ENCODE measurements at places on chromosomes 1 and 21.
A peak's percentile ranks its signal among the peaks of the same experiment; 100 is the strongest.

DNA sequence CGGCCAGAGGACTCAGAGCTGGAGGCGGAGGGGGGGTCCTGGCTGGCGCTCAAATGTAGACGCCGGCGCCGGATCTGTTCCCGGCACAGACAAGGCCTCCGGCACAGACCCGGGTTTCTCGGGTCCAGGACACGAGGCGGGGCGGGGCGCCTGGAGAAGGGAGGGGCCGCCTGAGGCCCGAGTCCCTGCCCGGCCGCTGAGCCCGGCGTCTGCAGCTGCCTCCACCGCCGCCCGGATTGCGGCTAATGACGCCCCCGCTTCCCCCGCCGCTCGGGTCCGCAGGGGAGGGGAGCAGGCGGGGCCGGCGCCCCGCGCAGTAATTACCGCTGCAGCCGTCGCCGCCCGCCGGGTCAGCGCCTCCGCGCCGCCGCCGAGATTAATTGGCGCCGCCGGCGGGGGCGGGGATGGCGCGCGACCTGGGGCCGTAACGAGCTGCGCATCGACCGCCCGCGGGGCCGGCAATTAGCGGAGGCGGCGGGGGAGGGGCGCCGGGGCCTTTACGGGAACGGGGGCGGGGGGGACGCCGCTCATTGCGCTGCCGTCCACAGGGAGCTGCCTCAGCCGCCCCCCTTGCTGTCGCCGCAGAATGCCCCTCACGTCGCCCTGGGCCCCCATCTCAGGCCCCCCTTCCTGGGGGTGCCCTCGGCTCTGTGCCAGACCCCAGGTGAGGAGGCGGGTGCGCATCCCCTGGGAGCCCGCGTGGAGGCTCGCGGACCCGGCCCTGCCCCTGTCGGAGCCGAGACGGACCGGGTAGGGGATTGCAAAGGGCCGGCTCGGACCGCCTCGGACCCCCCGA is 17.3 kb downstream of the NOC2L start:
- no peak for DNase-seq

DNA sequence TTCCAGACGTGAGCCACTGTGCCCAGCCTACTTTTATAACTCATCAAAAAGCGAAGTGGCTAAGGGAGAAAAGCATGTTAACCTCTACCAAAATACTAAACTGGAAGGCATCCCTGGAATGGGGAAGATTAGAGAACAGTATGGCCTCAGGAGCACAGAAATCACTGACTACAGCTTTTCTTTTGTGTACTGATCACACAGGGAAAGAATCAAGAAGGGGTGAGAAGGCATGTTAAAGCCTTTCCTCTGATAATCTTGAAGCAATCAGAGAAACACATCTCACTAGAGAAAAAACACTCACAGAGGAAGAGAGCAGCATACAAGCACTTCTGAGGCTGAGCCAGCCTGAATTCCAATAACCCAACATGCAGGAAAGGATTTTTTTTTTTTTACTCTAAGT is 10.7 kb downstream of the PCAT6 start:
- DNase-seq: no peak

GRCh38 chr1:2936559-2937515 is 84.4 kb upstream of the ACTRT2 start:
- DNase-seq: no peak

GRCh38 chr21:42038393-42038792 is 28.2 kb upstream of the ZBTB21 start:
- DNase-seq: no peak

DNA sequence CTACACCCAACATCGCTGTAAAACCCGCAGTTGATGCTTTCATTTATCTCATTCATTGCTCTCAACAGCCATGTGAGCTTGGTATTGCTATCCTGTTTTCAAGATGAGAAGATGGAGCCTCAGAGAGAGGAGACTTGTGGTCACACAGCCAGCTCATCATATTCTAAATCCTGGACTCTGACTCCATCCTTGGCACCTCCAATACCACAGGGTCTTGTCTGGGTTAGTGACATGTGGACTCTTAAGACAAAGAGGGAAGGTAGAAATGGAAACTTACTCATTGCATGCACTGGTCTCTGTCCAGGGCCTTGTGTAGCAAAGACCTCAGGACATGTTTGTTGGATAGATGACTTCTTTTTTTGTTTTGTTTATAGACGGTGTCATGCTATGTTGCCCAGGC is 7.0 kb upstream of the RNF19B start:
- DNase-seq: no peak

GRCh38 chr1:42209526-42210251 is 45.1 kb upstream of the GUCA2A start:
- DNase-seq: no peak

GRCh38 chr1:145859491-145860023 is 676 bp upstream of the PIAS3 start:
- DNase-seq: peak; percentile 64

DNA sequence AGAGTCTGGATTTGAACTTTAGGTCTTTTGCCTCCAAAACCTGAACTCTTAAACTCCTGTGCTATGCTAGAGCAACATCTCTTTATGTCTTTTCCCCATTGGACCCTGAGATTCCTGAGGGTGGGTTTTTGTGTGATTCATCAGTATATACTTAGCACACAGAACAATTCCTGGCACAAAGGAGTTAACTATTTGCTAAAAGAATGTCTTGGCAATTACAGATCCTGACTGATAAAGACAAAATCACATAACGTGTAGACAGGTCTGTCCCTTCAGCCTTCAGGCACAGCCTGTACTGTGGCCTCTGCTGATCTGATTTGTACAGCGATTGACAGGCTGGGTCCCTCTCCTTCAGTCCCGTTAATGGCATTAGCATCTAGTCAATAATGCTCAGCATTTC is 162.4 kb upstream of the BEND5 start:
- DNase-seq: no peak

GRCh38 chr1:233675446-233675845 is 61.5 kb downstream of the KCNK1 start:
- no peak for DNase-seq

DNA sequence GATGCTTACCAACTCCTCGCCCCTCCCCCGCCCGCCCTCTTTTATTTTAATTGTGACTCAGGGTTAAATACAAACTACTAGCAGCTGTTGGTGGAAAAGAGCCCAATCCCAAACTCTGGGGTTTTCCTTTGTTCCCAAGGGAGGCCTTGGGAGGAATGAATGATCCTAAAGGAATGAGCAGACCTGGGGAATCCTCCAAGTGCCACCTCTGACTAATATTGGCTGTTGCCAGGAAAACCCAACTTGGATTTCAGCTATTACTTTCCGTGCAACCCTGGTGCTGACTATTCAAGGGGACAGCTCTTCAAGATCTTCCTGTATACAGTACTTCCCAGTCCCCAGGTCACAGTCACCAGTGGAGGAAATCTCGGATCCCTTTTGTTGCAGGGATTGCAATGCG is 1.3 kb upstream of the S100A10 start:
- no peak for DNase-seq

DNA sequence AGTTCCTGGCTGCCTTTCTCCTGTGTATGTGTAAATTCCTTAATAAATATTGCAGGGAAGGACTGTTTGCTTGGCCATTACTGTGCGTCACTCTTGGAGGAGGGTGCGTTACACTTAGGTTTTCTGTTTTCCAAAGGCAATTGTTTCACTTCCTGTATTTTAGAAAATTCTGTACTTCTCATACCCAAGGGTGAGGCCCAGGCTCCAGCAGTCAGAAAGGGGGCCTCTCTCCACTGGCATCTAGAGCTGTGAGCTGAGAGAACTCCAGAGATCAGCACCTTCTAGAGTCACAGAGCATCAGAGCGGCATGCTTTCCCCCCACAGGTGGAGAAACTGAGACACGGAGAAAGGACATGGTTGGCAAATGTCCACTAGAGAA is 27.0 kb upstream of the ZFP69B start:
- no peak for DNase-seq

- DNase-seq: no peak
Observed at GRCh38 chr1:90714521-90714951, 2.6 kb downstream of the BARHL2 start.

DNA sequence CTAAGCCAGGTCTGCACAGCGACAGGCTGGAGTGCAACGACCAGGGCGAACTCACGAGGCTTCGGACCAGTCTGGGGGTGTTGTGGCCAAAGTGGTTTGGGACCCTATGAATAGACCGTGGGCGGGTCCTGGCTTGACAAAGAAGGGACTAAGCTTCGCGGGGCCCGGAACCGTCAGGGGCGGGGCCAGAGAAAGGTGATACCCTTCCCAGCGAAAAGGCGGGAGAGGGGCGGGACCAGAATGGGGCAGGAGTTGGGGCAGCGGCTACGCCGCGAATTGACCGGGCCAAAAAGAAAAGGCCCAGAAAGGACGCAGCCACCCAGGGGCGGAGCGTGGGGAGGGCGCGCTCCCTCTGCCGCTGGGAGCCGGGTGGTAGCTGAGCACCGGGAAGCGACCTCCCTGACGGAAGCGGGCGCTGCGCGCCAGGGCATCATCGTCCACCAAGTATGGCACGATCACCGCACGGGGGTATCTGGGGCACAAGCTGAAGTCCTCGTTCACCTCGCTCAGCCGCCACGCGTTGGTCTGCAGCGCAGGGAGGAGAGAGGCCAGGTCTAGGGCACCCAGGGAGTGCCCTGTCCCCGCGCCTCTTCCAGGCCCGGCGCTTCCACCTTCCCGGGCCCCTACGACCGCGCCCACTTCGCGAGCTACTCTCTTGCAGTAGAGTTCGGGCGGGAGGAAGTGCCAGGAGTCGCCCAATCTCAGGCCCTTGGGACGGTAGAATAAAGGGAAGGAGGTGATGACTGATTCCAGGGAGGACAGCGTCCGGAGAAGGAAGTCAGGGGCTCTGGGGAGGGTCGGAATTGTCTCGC is 6.7 kb upstream of the FAM167B start:
- DNase-seq: no peak

- no peak for DNase-seq
Observed at GRCh38 chr1:227424159-227424680, 105.9 kb upstream of the CDC42BPA start.
